ENCODE measurements at places on chromosomes 3 and 15. TPM values are rescaled to one million over a fixed set of nuclear protein-coding genes. Genes with fewer than 3 reads are reported as not detected.

DNA sequence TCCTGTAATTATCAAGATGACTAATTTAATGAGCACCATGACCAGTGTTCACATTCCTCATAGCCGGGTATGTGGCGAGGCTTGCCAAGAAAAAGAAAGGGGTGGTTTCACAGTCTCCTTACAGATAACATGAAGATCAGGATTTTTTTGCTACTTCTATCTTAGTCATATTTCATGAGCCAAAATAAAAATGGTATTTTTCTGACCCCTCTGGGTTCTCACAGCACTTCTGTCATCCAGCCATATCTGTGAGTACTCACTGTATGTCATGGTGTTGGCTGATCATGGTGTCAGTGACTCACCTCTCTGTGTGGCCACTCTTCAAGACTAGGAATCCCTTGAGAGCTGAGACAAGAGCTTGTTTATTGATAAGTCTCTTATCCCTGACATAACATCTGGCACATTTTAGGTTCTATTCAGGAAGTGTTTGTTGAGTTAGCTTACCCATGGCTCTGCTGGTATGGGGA is 130.5 kb upstream of the LMCD1 start:
- H3K4me1 ChIP-seq, result no peaks in the 10 kb centered on the region
- no peaks in the 10 kb centered on the region for H3K36me3 ChIP-seq
- no peak overlapping the region for H3K27ac ChIP-seq
- H3K4me3 ChIP-seq, result no peak overlapping the region
- DNase-seq, result no peak

- no peaks in the 10 kb centered on the region for H3K27me3 ChIP-seq
- no peak for DNase-seq
- H3K36me3 ChIP-seq, result no peaks in the 10 kb centered on the region
- no peaks in the 10 kb centered on the region for H3K4me1 ChIP-seq
Measured at GRCh38 chr3:102887431-102887830, 452.6 kb downstream of the ZPLD1 start.

- no peak for DNase-seq
- H3K36me3 ChIP-seq, result no peaks in the 10 kb centered on the region
- no peak overlapping the region for H3K4me3 ChIP-seq
- H3K4me1 ChIP-seq, result peaks cover 4% of the 10 kb centered on the region
- no peak overlapping the region for H3K27ac ChIP-seq
Measured at GRCh38 chr3:25834346-25834745, 44.5 kb downstream of the OXSM start.

GRCh38 chr3:40873476-40873875 is 325.8 kb upstream of the CTNNB1 start:
- peaks cover 1% of the 10 kb centered on the region for H3K27me3 ChIP-seq
- DNase-seq, result no peak
- no peaks in the 10 kb centered on the region for H3K4me1 ChIP-seq
- no peaks in the 10 kb centered on the region for H3K36me3 ChIP-seq
- H3K4me3 ChIP-seq, result no peak overlapping the region

GRCh38 chr3:32840086-32840841 is 22.5 kb downstream of the TRIM71 start:
- peaks cover 16% of the 10 kb centered on the region for H3K4me1 ChIP-seq
- H3K27ac ChIP-seq, result no peak overlapping the region
- DNase-seq, result no peak
- peaks cover 19% of the 10 kb centered on the region for H3K27me3 ChIP-seq
- H3K4me3 ChIP-seq, result no peak overlapping the region
- H3K36me3 ChIP-seq, result no peaks in the 10 kb centered on the region

DNA sequence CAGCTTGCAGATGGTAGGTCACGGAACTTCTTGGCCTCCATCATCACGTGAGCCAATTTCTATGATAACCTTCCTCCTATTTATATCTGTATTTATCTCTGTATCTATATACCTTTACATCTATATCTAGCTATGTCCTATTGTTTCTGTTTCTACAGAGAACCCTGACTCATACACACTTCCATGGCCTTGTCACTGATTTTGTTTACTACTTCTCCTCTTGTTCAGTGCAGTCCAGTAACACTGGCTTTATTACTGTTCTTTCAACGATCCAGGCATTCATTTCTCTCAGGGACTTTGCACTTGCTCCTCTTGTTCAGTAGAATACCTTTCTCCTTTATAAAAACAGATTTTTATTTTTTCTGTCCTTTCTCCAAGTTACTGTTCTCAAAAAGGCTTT is 937.0 kb upstream of the ALCAM start:
- H3K27me3 ChIP-seq, result no peaks in the 10 kb centered on the region
- H3K4me3 ChIP-seq, result no peak overlapping the region
- H3K4me1 ChIP-seq, result no peaks in the 10 kb centered on the region
- DNase-seq, result no peak
- H3K27ac ChIP-seq, result no peak overlapping the region

CDHR4 gene
- not detected for total RNA-seq

DNA sequence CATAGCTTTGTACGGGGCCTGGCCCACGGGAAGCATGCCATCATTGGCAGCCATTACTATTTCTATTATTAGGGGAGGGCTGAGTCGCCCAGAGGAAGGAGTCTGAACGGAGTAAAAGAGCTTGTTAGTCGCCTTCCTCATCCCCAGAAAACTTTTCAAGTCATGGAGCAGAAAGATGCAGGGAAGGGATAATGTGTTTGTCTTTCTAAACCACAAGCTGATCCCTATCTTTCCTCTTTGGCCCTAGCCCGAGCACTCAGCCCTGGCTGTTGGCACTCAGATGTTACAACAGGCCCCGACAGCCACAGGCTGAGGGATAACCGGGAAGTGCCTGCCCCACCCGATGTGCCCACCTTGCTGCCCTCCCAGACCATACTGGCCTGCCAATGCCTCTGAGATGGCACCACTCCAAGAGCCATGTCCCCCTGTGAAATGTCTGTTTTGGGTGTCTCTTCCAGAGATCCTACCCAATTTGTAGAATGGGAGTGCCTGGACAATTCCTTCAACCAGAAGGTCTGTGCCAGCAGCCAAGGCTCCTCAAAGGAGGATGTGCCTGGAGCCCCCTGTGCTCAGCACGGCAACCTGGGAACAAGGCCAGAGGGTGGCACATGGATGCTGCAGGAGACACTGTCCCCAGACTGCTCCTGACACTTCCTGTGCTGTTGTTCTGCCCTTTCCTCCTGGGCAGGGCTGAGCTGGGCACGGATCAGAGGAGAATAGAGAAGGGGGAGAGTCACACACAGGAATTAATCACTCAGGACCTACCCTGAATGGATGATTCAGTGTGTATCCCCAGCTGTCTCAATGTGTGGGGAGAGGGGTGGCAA is 10.8 kb downstream of the PAK6 start:
- H3K4me3 ChIP-seq, result no peak overlapping the region
- H3K36me3 ChIP-seq, result no peaks in the 10 kb centered on the region
- peaks cover 8% of the 10 kb centered on the region for H3K4me1 ChIP-seq
- DNase-seq, result no peak
- no peak overlapping the region for H3K27ac ChIP-seq
- H3K27me3 ChIP-seq, result peaks cover 38% of the 10 kb centered on the region

DNA sequence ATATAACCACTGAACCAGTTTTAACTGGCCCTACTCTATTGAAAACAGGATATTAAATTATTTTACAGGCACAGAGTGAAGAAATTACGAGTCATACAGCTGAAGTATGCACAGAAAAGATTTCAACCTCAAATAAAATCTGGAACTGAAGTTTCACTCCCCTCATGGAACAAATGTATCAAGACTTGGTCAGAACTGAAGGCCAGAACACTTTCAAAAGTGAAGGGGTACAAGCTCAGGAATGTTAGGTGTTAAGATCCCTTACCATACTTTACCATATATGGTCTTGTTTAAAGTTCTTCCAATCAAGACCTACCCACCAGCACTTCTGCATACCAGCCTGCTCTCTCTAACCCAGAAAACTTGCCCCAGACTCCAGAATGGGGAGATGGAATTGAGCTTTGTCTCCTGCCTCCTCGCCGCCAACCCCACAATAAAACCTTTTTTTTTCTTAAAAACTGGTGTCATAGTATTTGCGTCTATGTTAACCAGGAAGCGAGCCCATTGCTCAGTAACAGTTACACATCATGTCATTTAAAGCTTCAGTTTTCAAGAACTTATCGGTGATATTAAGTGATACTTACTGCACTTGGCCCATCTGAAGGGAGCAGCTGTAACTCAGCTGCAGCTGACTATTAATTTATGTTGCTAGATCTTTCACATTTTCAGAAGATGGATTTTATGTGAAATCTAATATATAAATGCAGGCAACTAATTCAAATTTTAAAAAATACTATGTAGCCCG is 59.9 kb downstream of the OXSM start:
- no peak for DNase-seq
- no peaks in the 10 kb centered on the region for H3K36me3 ChIP-seq
- no peaks in the 10 kb centered on the region for H3K27me3 ChIP-seq
- H3K4me1 ChIP-seq, result no peaks in the 10 kb centered on the region
- no peak overlapping the region for H3K4me3 ChIP-seq

ADAMTSL3 gene
- total RNA-seq, result not detected

DNA sequence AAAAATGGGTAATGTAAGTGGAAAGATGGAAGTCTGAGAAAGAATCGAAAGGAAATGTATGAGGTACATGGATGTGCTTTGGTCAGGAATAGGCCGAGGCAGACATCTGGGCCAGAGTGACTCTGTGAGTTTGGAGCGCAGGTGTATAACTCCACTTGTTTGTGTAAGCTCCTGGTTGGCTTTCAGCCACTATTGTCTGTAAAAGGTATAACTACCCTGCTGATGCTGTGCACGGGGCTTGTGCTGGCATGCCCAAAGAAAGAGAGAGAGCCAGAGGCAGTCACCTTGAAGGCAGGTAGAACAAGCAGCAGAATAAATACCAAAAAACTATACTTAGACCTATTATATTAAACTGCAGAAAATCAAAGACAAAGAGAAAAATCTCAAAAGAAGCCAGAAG is 32.7 kb upstream of the CD96 start:
- H3K27me3 ChIP-seq, result no peaks in the 10 kb centered on the region
- H3K36me3 ChIP-seq, result no peaks in the 10 kb centered on the region
- DNase-seq, result no peak
- H3K4me1 ChIP-seq, result no peaks in the 10 kb centered on the region
- no peak overlapping the region for H3K27ac ChIP-seq
- H3K4me3 ChIP-seq, result no peak overlapping the region

GRCh38 chr15:31136016-31136415 is 34.5 kb upstream of the TRPM1 start:
- H3K4me1 ChIP-seq, result no peaks in the 10 kb centered on the region
- no peak overlapping the region for H3K4me3 ChIP-seq
- no peak overlapping the region for H3K27ac ChIP-seq
- H3K27me3 ChIP-seq, result peaks cover 2% of the 10 kb centered on the region

- no peak for DNase-seq
- no peak overlapping the region for H3K4me3 ChIP-seq
- no peaks in the 10 kb centered on the region for H3K36me3 ChIP-seq
- no peaks in the 10 kb centered on the region for H3K4me1 ChIP-seq
Measured at GRCh38 chr3:42443292-42443691, 32.9 kb upstream of the LYZL4 start.

GRCh38 chr3:45064512-45065372 is 38.6 kb downstream of the CLEC3B start:
- H3K4me1 ChIP-seq, result peaks cover 31% of the 10 kb centered on the region
- peak overlapping the region; percentile 60 for H3K4me3 ChIP-seq
- H3K27ac ChIP-seq, result peak overlapping the region; percentile 82
- H3K36me3 ChIP-seq, result no peaks in the 10 kb centered on the region

DNA sequence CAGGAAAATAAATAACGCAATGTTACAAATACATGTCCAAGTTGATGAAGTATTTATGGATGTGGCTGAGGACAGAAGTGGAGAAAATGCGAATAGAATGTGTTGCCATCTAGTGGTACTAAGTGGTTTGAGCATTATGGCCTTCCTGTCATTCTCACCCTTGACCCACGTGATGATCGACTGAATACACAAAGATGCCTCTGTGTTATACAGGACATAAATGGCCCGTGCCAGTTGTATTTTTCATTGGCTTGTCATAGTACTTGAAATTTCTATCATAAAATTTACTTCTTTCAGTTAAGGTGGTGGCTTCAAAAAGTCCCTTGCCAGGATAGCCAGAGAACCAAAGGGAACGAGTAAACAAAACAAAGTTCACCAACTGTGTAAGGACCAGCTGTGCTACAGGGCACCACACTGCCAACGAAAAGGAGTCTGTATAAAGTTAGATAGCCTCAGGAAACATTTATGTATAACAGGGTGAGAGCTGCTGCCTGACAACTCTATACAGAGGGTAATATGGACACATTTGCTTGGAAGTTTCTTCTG is 103.7 kb downstream of the MYH15 start:
- H3K27me3 ChIP-seq, result peaks cover 2% of the 10 kb centered on the region
- H3K4me1 ChIP-seq, result peaks cover 3% of the 10 kb centered on the region

KBTBD13 gene
- total RNA-seq, result not detected

GRCh38 chr15:59703979-59704796 is 15.1 kb upstream of the BNIP2 start:
- no peak for DNase-seq
- no peak overlapping the region for H3K4me3 ChIP-seq
- H3K27ac ChIP-seq, result no peak overlapping the region
- H3K27me3 ChIP-seq, result peaks cover 16% of the 10 kb centered on the region
- no peaks in the 10 kb centered on the region for H3K36me3 ChIP-seq
